ENCODE measurements at places on chromosomes 6 and 20.

DNA sequence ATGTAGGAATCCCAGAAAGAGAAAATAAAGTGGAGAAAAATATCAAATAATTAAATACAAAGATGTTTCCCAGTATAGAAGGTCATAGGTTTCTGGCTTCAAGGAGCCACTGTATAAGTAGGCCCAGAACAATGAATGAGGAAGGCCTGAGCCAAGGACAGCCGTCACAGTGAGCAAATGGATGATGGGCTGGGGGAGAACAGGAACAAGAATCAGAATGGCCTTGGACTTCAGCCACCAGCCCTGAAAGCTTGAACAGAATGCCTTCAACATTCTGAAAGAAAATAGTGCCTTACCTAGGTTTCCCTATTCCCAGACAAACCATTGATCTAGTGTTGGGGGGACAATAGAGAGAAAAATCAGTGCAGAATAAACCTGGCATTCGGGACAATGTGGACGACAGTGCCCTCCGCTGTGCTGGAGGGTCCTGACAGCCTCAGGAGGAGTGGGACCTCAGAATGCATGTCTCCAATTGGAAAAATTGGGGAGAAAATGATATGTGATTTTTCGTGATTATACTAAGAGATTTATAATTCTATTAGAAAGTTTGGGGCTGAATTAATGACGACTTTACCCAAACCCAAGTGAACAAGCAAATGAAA is 333.9 kb upstream of the AGPAT4 start:
- no peak for DNase-seq

GRCh38 chr20:3553663-3554062 is 82.8 kb downstream of the ATRN start:
- DNase-seq = no peak

- DNase-seq = no peak
Measured at GRCh38 chr6:140043762-140044378, 669.4 kb upstream of the CITED2 start.

GRCh38 chr6:170441316-170441715 is 111.8 kb downstream of the PSMB1 start:
- DNase-seq = no peak

DNA sequence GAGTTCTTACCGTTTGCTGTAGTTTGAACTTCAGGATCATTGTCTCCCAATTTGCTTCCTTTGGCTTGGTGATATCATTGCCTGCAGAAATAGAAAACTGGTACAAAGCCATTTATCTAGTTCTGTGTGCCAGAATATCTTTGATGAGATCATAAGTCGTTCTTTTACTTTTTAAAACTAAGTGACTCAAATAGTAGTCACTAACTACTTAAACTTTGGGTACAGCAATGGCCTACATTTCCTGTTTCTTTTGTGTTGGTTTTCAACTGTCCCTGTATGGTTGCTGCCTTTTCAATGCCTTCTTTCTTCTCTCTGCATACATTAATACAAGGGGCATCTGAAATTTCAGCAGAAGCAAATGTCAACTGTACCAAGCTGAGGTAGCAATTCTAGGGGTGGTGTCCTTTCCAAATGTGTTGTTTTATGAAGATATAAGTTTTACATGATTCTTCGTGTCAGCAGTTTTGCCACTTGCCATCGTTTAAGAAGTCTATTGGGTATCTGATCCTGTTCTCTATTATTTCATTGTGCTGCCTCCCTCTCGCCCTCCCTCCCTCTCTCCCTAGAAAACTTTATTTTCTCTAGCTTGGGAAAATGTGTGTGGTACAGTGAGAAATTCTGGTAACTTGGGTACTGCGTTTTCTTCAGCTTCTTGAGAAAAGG is 238.5 kb downstream of the FARS2 start:
- DNase-seq = no peak

- no peak for DNase-seq
Measured at GRCh38 chr20:20561172-20561571, 151.3 kb downstream of the RALGAPA2 start.

DNA sequence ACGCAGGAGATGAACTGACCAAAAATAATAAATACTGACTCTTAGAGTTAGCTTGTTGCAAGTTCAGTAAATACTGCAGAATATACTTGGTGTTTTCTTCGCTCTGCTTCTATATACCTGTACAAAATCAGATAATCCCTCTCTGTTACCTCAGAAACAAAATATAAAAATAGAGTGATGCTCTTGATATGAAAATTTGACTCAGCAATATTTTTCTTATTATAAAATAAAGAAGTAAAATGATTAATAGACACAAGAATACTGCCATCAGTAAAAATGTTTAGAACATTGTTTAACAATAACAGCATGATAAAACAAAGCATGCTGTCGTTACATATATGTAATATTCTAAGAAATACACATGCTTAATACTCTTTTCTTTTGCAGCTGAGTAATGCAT is 1366.9 kb upstream of the EYS start:
- DNase-seq = no peak

GRCh38 chr6:113739041-113739655 is 118.0 kb upstream of the MARCKS start:
- DNase-seq = no peak

- DNase-seq = no peak
Measured at GRCh38 chr6:4397307-4397706, 261.9 kb upstream of the ECI2 start.

DNA sequence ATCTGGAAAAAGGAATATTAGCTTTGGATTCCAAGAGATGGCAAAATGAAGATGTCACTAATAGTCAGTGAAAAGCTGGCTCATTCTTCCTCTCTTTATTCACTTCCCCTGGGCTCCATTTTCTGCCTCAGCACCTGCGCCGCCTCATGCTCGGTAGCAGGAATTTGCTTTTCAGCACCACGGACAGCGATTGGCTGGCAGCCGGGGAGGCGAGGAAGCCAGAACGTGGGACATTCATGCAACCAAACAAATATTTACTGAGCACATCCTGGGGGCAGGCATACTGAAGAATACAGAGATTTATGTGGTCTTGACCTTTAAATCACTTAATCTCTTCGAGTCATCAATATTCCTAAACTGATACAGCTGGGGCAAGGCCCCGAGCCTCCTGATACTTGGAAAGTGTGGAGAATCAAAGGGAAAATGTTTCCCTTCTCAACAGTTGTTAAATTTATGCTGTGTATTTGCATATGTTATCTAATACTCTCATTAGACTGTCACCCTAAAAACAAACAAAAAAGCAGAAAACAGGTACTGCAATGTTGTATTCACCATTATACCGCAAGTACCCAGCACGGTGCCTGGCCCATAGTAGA is 12.1 kb upstream of the PDYN start:
- DNase-seq = no peak
